Stimulated activated naive CD8-positive, alpha-beta T cell treated with anti-CD3 and anti-CD28 coated beads, Interleukin-15, Interleukin-2, amounts not matched to agents 100 U/mL and 50 U/mL, for 24 hours (primary cell): ENCODE measurements at places on chromosomes 1 and 21.

DNA sequence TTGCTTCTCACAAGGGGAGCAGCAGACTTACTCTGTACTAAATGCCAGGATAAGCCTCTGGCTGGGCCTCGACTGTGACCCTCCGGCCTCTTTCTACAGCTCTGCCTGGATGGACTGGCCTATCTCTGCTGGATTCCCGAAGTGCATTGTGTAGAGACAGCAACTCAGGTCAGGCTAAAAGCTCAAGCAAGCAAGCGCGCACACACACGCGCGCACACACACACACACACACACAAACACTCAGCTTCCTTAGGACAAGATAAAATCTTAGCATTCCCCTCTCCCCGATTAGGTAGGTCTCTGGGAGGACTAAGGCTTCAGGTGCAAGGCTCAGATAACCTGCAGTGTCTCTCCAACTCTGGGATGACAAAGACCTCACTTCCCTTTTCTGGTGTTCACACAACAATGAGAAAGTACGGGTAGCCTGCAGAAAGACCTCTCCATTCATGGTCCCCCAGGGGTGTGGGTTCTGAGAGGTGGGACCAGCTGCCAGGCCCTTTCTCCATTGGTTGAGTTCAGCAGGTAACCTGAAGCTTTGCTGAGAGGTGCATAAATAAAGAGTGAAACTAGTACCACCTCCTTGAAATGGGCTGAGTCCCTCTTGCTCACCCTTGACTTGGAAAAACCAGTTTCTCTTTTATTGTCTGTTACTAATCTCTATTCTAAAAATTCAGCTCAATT lies 155.1 kb upstream of the CAMK1G start:
- no peak for DNase-seq

DNA sequence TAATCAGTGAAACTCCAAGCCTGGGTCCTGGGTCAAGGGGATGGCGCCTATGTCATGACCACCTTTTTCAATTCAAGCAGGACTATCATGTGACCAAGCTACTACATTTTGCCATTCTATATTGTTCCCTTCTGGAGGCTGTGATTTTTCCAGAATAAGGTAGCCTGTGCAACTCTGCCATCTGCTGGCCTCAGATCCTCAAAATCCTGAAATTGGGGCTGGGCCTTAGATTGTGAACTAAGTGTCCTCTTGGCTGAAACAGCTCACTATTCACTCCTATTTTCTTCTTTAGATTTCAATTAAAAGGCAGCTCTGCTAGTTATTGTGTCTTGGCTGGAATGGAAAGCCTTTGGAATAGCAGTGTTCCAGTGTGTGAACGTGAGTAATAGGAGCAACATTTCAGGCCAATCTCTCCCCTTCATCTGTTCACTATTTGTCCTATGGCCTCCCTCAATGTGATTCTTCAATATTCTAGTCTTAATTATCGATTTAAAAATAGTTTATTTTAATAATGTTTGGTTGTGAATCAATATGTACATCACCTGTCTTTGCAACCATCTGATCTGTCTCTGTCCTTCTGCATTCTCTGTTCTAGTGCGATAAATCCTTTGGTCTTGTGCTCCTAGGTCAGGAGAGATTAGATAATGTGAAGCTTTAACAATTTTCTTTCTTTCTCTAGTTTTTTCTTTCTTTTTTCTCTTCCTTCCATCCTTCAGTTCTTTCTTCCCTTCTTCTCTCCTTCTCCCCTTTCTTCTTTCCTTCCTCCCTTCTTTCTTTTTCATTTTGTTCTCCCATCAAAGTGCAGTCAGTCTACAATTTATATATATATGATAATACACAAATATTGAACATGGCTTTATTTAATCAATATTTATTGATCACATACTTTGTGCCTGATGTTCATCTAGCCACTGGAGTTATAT lies 69.8 kb downstream of the CR1 start:
- DNase-seq = peak; percentile 9

DNA sequence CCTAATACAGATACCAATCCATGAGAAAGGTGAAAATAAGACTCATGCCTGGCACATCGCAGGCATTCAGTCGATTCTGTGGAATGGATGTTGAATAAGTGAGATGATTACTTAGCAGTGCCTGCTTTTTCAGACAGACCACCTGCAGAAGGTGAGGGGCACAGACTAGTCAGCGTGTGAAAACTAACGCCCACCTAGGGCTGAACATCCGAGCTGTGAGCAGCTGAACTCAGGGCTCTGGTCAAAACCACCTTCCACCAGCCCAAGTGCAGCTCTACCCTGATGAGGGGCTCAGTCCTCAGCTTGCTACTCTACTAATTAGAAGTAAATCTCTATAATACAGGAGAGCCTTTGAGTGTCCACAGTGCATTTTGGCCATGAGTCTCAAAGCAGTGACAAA lies 32.5 kb downstream of the LMX1A start:
- no peak for DNase-seq

- no peak for DNase-seq
Measured at GRCh38 chr1:3275471-3276340, 178.8 kb upstream of the ARHGEF16 start.

DNA sequence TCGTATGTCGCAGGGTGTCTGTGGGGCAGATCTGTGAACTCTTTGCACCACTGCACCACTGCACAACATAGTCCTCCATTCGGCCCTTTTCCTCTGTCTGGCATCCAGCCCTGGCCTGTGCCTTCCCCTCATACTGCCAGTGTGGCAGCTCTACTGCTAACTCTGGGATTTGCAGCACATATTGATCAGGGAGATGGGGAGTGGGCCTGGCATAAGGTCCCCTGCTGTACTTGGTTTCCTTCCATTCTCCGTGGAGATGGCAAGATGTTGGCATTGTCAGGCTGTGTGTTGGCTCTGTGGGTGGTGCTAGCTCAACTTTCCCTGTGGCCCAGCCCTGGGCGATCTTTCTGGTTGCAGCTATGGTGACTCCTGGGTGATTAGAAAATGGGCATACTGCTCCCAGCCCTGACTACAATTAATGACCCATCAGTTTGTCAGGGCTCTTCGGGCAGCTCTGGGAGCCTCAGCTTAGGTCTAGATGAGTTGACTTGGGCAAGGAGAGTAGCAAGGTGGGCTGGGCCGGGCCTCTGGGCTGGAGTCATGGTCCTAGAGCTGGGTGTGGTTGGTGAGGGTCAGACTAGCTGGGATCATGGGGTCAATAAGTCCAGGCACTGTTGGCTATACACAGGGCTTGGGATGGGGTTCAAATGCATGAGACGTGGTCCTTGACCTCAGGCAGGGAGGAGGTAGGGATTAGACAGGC lies 11.4 kb downstream of the PTPRU start:
- DNase-seq = no peak

- DNase-seq = no peak
Measured at GRCh38 chr1:77021732-77022131, 154.5 kb downstream of the ST6GALNAC5 start.

GRCh38 chr1:71311376-71311775 lies 230.5 kb upstream of the ZRANB2 start:
- DNase-seq = no peak

- DNase-seq = no peak
Measured at GRCh38 chr1:232596666-232597303, 33.1 kb downstream of the SIPA1L2 start.

GRCh38 chr21:31186916-31187315 lies 148.6 kb upstream of the KRTAP19-8 start:
- no peak for DNase-seq

- peak; percentile 55 for DNase-seq
Measured at GRCh38 chr1:18927654-18928272, 25.4 kb upstream of the ALDH4A1 start.

- no peak for DNase-seq
Measured at GRCh38 chr1:156346636-156347035, 8.3 kb downstream of the TSACC start.

- no peak for DNase-seq
Measured at GRCh38 chr1:35660581-35661473, 19.5 kb upstream of the PSMB2 start.

GRCh38 chr1:42431514-42431913 lies 24.3 kb downstream of the ZMYND12 start:
- no peak for DNase-seq

DNA sequence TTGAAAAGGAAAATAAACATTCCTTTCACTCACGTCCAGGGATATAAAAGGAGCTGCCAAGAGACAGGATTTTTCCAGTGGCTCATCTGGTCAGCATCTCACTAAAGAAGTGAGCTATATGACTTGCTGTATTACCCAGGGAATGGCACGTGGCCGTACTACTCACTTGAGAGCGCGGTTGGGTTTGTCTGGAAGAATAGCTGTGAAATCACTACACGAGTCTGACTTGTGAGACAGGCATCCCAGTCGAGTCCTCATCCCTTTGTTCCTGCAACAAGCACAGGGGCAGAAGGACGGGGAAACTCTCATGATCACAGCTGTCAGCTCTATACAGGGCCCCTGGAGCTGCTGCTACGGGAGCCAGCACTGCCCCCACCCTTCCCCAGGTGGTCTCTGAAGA lies 17.7 kb downstream of the RGS8 start:
- no peak for DNase-seq

DNA sequence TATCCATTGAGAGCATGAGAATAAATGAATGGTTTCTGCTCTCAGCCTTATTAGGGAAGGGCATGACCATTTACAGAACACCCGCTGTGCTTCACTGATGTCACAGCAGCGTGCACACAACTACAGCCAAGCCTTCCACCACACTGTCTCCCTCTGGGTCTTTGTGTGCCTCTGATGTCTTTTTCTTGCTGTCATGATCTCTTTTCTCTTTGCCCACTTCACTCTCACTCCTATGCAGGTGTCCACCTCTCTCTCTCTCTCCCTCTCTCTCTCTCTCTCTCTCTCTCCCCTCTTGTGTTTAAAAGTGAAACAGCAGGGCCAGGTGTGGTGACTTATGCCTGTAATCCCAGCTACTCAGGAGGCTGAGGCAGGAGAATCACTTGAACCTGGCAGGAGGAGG lies 232.5 kb upstream of the JUN start:
- DNase-seq = no peak

DNA sequence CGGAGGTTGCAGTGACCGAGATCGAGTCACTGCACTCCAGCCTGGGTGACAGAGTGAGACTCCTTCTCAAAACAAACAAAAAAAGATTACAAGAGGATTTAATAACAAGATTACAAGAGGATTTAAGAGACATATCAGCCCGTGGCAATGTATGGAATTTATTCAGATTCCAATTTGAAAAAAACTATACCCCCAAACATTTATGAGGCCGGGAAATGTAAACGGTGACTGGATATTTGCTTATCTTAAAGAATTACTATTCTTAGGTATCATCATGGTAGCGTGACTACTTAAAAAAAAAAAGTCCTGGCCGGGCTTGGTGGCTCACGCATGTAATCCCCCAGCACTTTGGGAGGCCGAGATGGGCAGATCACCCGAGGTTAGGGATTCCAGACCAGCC lies 21.2 kb upstream of the ELK4 start:
- no peak for DNase-seq

DNA sequence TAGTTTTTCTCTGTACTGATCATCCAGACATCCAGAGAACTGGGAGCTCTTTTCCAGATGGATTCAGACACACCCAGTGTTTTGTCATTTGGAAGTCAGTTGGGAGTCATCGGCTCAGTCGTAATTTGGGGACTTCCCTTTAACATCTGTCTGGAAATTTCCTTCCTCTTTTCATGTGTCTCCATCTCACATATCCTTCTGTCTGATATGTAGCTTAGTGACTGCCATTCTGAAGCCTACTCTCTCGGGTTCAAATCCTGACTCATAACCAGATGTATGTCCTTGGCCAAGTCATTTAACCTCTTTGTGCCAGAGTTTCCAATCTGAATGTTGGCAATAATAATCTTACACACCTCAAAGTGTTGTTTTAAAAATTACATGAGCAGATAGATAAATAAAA lies 3.0 kb downstream of the MORC3 start:
- no peak for DNase-seq

GRCh38 chr1:160879056-160879455 lies 5.9 kb downstream of the ITLN1 start:
- DNase-seq = no peak

DNA sequence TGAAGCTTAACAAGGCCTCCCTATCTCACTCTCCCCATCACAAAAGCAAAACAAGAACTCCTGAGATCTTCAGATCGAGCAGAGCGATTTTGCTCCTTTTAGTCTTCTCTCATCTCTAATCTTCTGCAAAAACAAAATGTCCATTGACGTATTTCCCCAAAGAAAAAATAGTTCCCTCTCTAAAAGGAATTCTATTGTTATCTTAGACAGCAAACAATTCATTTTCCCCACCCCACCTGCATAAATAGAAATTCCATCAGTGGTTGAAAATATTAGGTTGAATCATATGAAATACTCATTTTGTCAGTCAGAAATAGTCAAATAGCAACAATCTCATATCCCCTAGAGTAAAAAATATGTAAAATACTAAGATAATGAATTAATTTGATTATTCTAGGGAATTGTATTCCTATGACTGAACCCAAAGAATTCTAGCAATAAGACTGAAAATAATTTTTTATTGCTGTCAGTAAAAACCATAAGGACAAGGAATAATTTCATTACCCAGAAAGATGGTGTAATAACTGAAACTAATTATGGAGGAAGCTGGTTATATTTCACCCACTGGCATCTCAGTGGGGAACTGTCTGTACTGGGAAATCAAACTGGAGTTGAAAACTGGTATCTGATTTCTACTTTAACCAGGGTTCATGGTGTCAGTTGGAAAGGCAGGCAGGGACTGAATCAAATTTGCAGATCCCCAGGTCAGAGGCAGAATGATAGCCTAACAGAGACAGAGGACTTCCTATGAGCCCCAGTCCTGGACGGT lies 51.3 kb downstream of the RHOU start:
- DNase-seq = no peak
